ENCODE measurements at places on chromosomes 11 and 22. TPM values are rescaled to one million over a fixed set of nuclear protein-coding genes. Genes with fewer than 3 reads are reported as not detected.

The ARCN1 gene
- 117 TPM for total RNA-seq

- no peak for DNase-seq
Measured at GRCh38 chr22:45290410-45290936, 5.7 kb downstream of the UPK3A start.

- no peak for DNase-seq
Measured at GRCh38 chr22:43466710-43467109, 54.9 kb downstream of the MPPED1 start.

DNA sequence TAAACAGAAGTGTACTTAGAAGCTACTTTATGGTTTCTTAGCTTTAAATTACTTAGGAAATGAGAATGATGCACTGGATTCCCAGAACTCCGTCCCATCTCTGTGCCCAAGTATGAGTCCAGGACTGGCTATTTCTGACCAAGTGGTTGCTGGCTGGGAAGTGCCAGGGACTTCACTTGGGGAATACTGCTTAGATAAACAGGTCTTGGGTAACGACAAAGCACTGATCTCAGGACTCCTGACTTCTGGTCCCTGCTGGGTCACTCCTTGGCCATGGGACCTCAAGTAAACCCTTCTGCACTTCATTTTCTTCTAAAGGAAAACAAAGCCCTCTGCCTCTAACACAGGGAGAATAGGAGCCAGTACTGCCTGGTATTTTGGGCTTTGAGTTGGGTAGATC is 27.9 kb downstream of the ABTB2 start:
- no peak for DNase-seq

DNA sequence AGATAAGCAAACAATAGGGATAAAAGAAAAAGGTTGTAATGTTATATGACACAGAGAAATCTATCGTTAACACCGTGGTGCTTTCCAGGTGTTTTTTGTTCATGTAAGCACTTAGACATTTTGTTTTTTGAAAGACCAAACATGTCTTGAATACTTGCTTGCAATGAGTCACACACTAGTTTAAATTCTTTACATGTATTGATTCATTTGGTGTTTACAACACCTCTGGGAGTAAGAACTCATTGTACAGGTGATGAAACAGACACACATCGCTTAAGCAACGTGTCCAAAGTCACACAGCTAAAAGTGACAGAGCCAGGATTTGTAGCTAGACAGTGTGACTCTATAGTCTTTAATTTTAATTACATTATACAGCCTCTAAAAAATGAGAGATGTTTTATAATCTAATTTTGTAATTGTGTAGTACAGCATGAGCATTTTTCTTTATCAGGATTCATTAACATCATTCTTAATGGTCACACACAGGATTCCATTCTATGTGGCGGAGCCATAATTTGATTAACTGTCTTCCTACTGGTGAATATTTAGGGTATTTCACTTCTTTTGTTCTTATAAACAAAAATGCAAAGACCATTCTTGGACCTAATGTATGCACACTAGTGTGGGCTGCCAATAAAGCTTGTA is 148.8 kb downstream of the DBX1 start:
- DNase-seq, result no peak

The OR51E2 gene
- not detected for total RNA-seq

DNA sequence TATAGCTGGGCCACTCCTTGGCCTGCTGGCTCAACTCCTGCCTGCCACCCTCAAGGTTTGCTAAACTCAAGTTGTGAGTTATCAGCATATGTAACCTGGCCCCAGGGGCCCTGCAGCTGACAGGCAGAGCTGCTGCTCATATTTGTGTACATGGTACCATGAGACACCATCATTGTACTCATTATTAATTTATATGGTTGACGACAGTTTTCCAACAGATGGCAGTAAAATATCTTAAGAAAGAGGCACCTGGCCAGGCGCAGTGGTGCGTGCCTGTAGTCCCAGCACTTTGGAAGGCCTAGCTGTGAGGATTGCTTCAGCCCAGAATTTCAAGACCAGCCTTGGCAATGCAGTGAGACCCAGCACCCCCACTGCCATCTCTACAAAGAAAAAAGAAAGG is 11.4 kb upstream of the DENND5A start:
- no peak for DNase-seq

The ZBTB16 gene
- total RNA-seq, result 9.5 TPM

All from T-cell (primary cell).